Activated T-cell treated with anti-CD3 and anti-CD28 coated beads for 48 hours (primary cell): ENCODE measurements at places on chromosomes 12 and 14.

DNA sequence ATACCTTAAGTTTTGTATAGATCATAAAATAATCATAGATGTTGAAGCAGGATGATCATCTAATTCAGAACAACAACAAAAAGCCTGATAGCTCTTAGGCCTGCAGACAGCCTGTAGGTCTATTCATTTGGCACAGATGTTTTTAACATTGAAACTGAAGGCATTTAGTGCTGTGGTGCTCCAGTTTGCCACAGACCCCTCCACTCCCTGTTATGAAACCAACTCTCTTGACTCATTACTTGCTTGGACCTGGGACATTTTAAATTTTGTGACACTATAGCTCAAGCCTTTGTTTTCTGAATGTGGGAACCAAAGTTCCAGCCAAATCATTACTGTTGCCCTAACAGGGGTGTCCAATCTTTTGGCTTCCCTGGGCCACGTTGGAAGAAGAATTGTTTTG, 9.1 kb downstream of the PRKCH start:
- no peak for DNase-seq

DNA sequence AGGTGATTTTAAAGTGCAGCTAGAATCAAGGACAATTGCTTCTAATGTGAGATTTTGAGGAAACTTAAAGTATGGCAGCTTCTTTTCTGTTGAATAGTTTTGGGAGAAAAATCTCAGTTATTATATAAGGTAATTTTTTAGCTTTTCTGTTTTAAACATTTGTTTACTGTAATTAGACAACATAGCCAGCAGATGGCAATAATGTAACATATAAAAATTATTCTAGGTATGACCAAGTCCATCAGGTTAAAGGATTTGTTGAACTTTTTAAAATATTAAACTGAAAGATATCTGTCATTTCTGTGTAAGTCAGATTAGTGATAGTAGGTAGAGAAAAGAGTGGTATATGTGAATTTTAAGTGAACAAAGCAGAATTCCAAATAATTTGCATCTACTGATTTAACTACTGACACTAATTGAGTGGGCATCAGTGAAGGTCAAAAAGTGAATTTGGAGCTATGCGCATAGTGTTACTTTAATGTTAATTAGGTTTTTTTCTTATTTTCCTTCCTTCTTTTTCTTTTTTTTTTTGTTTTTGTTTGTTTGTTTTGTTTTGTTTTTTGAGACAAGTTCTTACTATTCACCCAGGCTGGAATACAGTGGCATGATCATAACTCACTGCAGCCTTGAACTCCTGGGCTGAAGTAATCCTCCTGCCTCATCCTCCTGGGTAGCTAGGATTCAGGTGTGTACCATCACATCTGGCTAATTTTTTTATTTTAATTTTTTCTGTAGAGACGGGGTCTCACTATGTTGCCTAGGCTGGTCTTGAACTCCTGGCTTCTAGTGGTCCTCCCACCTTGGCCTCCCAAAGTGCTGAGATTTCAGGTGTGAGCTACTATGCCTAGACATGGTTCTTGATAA, 18.6 kb downstream of the PRORP start:
- DNase-seq = no peak

GRCh38 chr14:25484235-25484634, 434.3 kb upstream of the STXBP6 start:
- no peak for DNase-seq

- no peak for DNase-seq
Observed at GRCh38 chr14:92362781-92363235, 39.8 kb downstream of the SLC24A4 start.

DNA sequence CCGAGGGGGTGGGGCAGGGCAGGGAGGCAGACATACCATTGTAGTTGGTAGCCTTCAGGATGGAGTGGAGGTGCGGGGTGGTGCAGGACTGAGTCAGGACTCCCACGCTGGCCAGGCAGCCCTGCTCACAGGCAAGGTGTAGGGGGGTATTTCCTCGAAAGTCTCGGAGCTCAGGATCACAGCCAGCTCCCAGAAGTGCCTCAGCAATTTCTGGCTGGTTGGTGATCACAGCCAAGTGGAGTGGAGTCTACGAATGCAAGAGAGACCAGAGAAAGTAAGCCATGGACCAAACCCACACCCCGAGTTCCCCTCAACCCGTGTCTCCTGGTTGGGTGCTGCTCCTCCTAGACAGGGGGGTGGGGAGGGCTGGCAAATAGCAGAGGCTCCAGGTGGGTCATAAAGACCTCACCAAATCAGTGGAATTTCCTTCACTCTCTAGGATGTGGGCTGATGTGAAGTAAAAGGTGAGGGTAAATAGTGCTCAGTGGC, 1.4 kb downstream of the NFKBIA start:
- DNase-seq = peak; percentile 47

DNA sequence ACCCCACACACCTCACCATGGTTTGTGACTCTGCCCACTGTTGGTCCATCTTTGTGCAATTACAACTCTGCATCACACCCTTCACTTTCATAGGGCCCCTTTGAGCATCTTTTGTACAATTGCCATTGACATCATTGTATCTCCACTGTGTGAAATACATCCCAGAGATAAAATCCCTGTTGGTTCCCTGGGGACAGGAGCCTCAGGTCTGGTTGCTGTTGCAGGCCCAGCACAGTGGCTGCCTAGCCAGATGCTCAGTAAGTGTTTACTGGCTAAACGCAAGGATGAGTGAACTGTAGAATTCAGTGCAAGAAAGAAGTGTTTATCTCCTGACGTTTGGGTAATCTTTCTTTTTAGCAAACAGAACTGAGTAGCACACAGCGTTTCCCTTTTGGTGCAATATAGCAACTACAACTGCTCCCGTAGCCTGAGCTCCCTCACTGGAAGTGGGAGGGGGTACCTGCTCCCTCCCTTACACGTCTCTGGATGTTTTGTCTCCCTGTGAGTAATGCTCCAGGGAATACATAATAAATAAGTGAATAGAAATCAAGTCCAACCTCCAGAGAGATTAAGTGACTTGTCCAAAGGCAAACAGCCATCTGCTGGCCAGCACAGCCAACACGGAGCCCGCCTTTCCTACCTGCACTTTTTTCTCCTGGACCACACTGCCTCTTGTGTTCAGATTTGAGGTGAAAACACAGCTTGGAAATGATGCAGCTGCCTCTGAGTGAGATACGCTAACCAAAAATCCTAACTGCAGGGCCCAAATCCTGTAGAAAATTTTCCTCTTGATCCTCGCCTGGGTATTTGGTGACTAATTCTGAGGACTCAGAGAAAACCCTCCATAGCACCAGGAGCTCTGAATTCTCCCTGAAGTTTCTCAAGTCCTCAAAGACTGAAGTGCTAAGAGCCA, 27.4 kb downstream of the GALNT16 start:
- no peak for DNase-seq

DNA sequence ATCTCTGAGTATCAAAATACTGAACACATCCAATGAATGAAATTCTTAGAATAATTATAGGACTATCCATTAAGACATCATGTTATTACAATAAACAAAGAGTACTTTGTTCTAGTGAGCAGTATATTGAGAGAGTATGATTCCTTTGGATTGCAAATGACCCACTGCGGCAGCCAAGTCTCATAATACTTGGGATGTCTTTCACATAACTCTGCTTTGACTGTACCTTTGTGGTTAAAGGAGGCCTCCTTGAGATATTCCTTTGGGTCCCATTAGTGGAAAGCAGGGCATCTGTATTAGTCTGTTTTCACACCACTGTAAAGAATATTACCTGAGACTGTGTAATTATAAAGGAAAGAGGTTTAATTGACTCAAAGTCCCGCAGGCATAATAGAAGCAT, 593.8 kb downstream of the TRHDE start:
- DNase-seq = no peak

DNA sequence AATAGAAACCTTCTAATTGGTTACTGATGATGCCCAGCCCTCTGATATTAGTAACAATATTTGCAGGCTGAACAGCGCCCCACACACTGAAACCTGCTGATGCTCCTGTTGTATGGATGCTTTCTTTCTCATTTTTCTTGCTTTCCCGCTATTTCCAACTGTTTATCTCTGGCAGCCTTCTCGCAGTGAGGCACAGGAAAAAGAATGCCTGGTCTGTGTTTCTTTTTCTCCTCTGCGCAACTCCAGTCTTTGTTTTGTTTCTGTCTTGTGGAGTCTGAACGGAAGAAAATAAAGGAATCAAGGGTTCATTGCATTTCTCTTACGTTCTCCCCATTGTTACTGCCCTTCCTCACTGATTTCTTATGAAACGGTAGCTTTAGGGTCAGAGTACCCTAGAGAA, 451.2 kb downstream of the EGLN3 start:
- DNase-seq = no peak

DNA sequence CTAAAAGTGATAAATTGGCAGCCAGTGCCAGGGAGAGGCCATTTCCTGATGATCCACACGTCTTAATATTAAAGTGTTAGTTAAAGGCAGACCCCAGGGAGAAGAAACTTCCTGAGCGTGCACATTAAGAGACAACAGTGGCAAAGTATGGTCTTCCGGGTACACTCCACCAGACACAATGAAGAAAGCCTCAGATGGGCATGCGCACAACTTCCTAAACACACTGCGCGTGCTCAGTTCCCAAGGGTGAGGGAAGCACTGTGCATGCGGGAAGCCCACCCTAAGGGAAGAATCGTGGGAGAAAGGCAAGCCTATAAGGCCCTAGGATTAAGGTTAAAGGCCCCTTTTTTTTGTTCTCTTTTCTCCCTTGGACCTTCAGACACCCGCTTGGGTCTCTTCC, 140.7 kb upstream of the CDKN3 start:
- no peak for DNase-seq

DNA sequence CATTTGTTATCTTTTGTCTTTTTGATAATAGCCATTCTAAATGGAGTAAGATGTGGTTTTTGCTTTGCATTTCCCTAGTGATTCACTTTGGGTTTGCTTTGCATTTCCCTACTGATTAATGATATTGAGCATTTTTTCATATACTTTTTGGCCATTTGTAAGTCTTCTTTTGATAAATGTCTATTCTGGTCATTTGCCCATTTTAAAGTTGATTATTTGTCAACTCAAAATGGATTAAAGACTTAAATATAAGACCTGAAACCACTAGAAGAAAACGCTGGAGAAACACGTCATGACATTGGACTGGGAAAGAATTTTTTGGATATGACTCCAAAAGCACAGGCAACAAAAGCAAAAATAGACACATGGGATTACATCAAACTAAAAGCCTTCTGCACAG, 148.0 kb downstream of the APAF1 start:
- no peak for DNase-seq

- DNase-seq = no peak
Observed at GRCh38 chr14:94081386-94081820, 293 bp downstream of the IFI27L1 start.

DNA sequence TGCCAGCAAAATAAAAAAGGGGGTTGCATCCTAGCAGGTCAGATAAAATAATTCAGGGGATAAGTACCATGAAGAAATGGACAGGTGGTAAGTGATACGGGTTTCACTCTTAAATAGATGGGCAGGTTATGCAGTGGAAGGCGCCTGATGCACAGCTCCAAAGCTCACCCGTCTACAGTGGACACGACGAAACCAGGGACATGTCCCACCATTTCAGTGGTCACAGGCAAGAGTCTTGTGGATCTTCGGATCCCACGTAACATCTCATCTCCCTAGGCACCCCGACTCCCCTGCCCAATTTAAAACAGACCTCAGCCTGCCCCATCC, 60.5 kb downstream of the DDX51 start:
- no peak for DNase-seq

- DNase-seq = no peak
Observed at GRCh38 chr14:95222870-95223398, 65.6 kb upstream of the DICER1 start.

DNA sequence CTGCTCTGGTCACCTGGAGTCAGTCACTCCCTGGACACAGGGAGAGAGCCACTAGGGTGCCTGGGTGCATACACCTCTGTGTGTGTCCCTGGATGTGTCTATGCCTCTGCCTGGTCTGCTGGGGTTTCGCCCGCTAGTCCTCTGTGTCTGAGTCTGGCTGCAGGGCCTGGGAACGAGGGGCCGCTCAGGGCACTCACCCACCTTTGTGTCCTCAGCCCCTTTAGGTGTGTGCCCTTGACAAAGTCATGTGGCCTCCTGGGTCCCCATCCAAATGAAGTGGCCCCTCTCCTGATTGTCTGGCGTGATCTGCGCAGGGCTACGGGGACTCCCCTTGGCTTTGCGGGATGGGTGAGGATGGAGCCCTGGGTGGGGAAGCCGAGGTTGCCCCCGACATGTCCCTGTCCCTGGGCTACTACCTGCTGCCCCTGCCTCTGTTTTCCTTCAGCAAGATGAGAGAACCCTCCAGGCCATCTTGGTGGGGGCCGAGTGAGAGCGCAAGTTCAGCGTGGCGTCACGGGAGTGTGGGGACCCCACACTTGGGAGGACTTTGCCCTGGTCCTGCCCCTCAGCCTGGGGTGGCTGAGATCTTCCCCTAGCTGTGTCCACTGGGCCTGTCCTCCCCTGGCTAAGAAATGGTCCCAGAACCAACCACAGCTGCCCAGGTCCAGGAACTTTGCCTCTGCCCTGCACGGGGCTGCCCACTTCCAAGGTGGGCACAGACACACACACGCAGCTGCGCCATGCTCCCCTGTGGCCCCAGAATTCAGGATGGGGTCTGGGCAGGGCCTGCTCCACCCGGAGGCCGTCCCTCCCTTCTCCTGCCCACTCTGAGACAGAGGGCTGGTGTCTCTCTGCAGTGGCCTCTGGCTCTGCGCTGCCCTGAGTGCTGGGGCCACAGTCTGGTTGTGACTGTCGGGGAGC, 2.7 kb upstream of the AHNAK2 start:
- no peak for DNase-seq

- DNase-seq = no peak
Observed at GRCh38 chr12:45504316-45505010, 225.0 kb upstream of the ARID2 start.

DNA sequence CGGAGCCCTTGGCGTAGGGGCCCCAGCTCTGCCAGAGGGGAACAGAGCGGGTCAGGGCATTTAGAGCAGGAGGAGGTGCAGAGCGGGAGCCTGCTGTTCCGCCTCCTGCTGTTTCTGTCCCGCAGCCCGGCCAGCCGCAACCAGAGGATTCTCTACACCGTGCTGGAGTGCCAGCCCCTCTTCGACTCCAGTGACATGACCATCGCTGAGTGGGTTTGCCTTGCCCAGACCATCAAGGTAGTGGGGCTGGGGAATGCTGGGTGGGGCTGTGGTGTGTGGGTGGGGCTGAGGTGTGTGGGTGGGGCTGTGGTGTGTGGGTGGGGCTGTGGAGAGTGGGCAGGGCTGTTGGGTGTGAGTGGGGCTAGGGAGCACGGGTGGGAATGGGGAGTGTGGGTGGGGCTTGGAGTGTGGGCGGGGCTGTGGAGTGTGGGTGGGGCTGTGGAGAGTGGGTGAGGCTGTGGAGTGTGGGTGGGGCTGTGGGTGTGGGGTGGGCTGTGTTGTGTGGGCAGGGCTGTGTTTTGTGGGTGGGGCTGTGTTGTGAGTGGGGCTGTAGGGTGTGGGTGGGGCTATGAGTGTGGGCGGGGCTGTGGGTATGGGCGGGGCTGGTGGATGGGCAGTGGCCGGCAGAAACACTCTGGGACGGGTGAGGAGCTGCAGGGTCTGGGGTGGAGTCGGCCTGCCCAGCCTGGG, 8.0 kb downstream of the ASPG start:
- no peak for DNase-seq

GRCh38 chr12:42589465-42590329, at the start of gene PRICKLE1:
TSS of gene PRICKLE1 (minus strand) at chr12:42589746. CDS start at chr12:42472516, 117,230 bp downstream.
- peak; percentile 44 for DNase-seq

GRCh38 chr12:59320112-59320511, 275.7 kb upstream of the SLC16A7 start:
- no peak for DNase-seq

GRCh38 chr14:47435331-47435965, 240.0 kb downstream of the MDGA2 start:
- no peak for DNase-seq

- DNase-seq = no peak
Observed at GRCh38 chr12:40921563-40922163, 229.4 kb downstream of the CNTN1 start.
